Stimulated activated CD8-positive, alpha-beta memory T cell treated with anti-CD3 and anti-CD28 coated beads, Interleukin-7, amount 100 ng/mL, for 1 hour (primary cell): ENCODE measurements at places on chromosomes 2 and 18.

DNA sequence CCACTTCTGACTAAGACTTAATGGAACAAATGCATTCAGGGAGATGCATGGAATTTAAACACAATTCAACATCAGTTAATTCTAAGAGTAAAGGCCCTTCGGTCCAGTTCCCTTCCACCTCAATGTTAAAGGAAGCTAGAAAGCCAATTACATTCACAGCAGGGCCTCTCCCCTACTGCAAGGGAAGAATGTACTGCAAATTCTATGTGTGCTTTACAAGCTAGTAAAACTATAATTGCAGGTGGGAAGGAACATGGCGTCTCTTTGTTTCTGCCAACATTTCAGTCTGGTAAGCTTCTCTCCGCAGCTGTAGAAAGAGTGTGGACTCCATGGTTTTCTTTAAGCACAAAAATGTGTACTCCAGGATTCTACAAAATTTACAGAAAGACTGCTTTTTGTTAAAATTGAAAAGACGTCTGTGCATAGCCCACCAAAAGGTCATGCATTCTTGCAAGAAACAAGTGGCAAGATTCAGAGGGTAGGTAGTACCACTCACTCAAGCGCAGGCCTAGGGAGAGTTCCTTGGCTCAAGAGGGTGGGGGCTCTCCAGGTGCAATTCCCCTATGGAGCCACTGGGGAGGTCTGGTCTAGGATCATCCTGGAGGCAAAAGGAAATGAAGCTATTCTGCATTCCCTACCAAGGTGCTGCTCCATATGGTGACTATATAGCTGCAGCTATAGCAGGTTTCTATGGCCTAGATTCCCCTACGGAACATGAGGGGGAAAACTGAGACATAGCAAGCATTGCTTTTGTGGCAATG is 127.0 kb upstream of the FZD5 start:
- no peak for DNase-seq

DNA sequence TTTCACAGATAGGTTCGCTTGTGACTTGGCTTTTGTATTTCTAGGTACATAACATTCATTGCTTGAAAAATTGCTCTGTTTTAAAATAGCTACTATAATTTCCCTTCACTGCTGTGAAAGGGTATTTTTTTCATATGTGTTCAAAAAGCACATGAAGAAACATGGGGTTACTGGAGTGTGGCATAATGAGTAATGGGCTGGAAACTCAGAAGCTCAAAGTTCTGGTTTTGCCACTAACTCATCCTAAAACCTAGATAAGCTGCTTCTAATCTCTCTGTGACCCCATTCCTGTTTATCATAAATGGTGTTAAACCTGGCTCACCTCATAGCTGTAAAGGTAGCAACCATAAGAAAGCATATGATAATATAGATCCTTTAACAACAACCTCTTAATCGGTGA is 319.3 kb downstream of the PTPRM start:
- DNase-seq, result no peak

GRCh38 chr2:224682134-224682533 is 34.0 kb downstream of the CCDC195 start:
- no peak for DNase-seq

DNA sequence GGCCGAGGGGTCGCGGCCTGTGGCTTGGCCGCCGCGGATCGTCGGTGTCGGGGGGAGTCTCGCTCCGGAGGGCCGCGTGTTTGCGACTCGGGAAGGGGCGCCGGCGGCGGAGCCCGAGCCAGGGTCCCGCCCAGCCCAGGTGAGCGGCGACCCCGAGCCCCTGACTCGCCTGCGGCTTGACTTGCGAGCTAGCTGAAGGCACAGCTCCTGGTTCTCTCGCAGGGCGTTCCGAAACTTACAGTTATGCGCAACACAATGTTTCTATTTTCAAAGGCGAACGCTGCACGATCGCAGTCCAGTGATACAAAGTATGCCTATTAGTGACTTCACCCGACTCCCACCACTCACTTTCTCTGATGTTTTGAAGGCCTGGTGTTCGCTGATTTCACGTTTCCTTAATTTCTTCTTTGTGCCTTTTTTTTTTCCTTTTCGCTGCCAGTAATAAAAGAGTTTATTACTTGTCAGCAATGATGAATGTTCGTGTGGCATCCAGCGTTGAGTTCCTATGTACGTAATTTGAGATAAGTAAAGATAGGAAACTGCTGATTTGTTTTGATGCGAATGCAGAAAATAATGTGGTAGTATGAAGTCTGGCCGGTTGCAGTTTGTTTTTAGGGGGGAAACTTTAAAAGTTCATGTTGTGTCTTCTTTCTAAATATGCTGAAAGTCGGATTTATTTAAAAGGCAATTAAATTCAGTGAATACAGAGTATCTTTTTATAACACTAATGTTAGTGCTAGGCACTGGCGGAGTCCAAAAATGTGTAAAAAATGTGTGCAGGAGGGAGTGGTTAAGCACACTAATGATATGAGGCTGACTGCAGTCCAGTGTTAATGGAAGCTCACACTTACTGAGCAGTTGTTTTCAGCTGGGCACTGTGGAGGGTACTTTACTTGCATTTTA is 706 bp downstream of the UBXN2A start:
- no peak for DNase-seq

DNA sequence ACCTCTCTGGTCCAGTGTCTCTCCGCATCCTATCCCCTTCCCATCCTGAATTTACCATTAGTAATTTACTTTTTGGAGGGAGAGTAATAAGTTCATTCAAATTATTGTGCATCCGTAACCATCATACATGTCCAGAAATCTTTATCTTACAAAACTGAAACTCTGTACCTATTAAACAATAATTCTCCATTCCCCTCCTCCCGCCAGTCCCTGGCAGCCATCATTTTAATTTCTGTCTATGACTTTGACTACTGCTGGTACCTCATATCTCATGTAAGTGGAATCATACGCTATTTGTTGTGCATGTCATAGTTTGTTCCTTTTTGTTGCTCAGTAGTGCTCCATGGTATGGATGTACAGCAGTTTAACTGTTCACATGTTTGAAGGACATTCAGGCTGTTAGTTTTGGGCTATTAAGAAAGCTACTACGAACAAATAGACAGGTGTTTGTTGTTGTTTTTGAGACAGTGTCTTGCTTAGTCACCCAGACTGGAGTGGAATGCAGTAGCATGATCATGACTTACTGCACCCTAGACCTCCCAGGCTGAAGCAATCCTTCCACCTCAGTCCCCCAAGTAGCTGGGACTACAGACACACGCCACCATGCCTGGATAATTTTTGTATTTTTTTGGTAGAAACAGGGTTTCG is 2.0 kb downstream of the LIMS1 start:
- DNase-seq, result no peak

DNA sequence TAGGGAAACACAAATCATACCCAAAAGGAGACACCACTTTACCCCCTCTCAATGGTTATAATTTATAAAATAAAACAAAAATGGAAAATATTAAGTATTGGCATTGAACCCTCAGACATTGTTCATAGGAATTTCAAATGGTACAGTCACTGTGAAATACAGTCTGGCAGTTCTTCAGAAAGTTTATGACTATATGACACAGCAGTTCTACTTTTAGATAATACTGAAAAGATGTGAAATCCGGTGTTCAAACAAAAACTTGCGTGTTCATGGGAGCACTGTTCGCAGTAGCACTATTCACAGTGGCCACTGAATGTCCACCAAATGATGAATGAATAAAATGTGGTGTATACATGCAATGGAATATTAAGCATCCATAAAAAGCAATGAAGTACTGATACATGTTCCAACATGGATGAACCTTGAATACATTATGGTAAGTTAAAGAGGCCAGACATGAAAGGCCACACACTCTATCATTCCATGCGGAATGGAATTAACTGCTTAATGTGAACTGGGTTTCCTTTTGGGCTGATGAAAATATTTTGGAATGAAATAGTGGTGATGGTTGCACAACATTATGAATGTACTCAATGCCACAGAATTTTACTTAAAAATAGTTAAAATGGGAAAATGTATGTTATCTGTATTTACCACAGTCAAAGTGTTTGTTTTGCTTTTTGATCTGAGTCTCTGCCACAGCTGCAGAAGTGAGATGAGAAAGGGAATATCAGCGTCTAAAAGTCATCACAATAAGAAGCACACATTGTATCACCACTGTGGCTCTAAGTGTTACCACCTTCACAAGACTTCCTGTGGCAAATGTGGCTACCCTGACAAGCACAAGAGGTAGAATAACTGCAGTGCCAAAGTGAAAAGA is 864.6 kb downstream of the SUCLG1 start:
- DNase-seq, result no peak

DNA sequence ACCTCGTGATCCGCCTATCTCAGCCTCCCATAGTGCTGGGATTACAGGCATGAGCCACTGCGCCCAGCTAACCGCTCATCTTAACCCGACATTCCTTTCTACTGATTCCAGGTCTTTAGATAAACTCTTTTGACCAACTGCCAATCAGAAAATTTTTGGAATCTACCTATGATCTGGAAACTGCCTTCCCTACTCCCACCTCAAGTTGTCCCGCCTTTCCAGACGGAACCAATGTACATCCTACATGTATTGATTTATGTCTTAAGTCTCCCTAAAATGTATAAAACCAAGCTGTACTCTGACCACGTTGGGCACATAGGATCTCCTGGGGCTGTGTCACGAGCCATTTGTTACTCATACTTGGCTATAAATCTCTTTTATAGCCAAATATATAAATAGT is 3.2 kb upstream of the NEU2 start:
- DNase-seq, result no peak
